ENCODE measurements at places on chromosomes 13 and 19.

GRCh38 chr19:21532904-21533303 lies 27.5 kb downstream of the ZNF429 start:
- DNase-seq: no peak

DNA sequence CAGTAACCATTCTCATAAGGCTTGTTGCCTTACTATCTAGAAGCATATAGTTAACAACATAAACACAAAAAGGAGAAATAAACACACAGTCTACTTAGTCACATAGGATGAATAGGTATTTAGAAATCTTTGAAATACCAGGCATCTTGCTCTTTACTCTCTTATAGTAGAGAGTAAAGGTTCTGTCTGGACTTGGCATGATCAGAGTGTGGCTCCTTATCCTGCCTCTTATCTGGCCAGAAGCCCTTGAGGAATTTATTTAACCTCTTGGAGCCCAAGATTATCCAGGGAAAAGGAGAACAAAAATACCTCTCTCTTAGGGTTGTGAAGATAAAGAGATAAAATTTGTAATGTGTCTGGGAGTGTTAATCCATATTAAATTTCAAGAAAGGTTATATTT lies 100.2 kb upstream of the MBNL2 start:
- no peak for DNase-seq

GRCh38 chr13:112870737-112871287 lies 98.2 kb upstream of the MCF2L start:
- peak; percentile 16 for DNase-seq

GRCh38 chr13:20402881-20403280 lies 122.8 kb downstream of the CRYL1 start:
- DNase-seq: no peak

GRCh38 chr13:23979361-23980159 lies 82.3 kb upstream of the C1QTNF9B start:
- peak; percentile 71 for DNase-seq

DNA sequence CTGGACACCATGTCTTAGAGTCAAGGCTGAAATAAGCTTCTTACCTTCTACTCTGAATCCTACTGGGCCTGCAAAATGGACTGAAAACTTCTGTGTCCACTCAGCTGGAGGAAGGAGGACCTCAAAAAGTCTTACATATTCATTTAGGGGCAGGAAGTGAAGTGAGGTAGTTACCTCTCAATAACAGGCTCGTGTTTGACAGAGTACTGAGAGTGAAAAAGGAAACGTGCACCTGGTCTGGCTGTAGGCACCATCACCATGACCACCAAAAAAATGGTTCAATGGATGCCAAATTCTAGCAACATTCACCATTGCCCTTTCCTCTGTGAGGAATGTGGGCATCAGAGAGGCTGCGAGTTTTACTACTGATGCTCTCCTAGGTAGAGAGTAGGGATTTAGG lies 176.2 kb downstream of the RFC3 start:
- no peak for DNase-seq

- no peak for DNase-seq
Measured at GRCh38 chr13:106681536-106681935, 113.6 kb upstream of the ARGLU1 start.

- no peak for DNase-seq
Measured at GRCh38 chr13:60611523-60611922, 214.5 kb downstream of the TDRD3 start.

Data from natural killer cell treated with Interleukin-12 subunit alpha and Interleukin-12 subunit beta and Interleukin-15 and Interleukin-18, amount 100 ng/mL, for 72 hours (primary cell).